DMS53 (cell line): ENCODE measurements at places on chromosomes 7 and 10.

GRCh38 chr10:121043124-121043849, 192.1 kb downstream of the WDR11 start:
- no peak for DNase-seq

DNA sequence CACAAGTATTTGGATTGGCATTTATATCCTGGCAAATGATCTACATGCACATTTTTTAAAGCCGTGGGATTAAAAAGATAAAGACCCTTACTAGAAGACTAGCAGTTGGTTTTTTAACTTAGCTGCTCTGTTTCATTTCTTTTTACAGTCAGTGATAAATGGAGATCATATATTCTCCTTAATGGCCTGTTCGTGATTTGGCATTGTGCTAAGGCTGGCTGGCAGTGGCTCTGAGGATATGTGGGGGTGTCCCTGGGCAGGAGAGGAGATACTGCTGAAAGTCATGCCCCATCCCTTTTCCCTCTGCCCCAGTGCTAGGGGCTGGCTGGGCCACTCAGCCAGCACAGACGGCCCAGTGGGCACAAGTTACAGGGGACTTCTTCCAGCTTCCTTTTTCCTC, 341.7 kb downstream of the PRPF18 start:
- no peak for DNase-seq

GRCh38 chr7:91957823-91958222, 17.2 kb downstream of the AKAP9 start:
- DNase-seq: no peak

- DNase-seq: no peak
These were observed 153.5 kb downstream of the LSM5 start for GRCh38 chr7:32336726-32337125.

DNA sequence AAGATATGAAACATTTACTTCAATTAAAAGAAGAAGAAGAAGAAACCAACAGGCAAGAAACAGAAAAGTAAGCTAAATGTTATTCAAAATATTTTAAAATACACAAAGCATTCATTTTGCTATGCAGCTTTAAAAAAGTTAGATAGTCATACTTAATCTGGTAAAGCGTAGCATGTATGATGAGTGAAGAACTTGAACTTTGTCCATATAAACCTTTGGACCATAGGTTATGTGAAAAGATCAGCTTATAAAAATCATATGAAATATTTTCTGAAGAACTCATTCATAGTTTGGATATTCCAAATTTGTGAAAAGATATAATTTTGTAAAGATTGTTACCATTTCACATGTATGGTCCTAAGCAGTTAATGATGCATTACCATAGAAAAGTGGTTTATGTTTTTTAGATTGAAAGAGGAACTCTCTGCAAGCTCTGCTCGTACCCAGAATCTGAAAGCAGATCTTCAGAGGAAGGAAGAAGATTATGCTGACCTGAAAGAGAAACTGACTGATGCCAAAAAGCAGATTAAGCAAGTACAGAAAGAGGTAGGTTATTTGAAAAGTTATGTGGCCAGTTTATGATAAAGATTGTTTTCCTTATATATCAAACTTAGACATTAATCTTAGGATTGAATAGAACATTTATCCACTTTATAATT, 37.3 kb downstream of the KIF20B start:
- no peak for DNase-seq

DNA sequence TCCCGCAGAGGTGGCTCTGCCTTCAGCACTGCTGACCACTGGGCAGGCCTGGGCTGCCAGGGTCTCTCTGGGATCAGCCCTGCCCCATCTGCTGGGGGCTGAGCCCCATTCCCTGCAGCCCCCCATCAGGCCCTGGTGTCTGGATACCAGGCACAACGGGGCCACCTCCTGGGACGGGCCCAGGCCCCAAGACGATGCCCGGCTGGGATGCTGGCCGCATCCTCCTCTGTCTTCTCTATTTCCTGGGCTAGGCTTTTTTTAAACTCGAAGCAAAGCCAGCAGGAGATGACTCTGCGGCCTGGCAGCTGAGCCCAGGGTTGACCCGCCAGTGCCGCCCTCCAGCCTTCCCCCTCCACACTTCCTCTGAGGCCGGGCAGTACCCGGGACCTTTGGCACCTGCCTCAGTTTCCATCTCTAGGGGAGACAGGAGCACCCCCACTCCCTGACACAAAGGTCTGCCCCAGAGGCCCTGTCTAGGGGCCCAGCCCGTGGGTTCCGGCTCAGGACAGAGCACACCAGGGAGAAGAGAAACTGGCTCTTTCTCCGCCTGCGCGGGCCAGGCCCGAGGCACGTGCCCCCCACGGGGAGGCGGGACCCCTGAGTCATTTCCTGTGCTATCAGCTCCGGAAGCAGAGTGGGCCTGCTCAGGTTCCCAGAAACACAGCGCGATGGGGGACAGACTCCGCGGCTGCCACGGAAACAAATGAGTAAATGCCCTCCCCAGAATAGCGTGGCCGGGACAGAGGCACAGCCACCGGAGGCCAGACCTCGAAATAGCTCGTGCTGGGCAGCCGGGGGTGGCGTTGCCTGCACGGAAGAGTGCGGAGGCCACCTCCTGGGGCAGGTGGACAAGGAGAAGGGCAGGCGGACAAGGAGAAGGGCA, 84.6 kb upstream of the PDGFA start:
- DNase-seq: no peak

GRCh38 chr7:35800718-35801391, at the start of gene SEPTIN7:
Gene SEPTIN7, plus strand, starts transcription at chr7:35801057. Its CDS starts 153 bp downstream, at chr7:35801210.
- DNase-seq: peak; percentile 99

- DNase-seq: peak; percentile 67
These were observed 127.0 kb downstream of the INSYN2A start for GRCh38 chr10:127069436-127069835.

DNA sequence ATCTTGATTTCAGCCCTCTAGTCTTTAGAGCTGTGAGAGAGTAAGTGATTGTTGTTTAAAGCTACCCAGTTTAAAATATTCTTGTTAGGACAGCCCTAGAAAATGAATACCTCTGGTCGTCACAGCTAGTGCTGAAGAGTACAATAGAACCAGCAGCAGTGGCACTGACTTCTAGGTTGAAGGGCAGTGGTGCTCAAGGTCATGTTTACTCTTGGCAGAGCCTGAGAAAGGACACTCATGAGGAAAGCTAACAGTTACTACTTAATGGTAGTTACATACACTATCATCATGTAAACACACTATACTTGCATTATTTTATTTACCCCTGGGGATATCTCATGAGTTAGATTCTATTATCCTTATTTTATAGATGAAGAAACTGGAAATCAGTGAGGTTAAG, 323.0 kb downstream of the SH2D4B start:
- DNase-seq: peak; percentile 5

GRCh38 chr7:100080907-100081534, 502 bp downstream of the ZNF3 start:
- DNase-seq: peak; percentile 90
